ENCODE measurements at places on chromosomes 1 and 21.

GRCh38 chr1:219090607-219091006 is 83.1 kb upstream of the LYPLAL1 start:
- DNase-seq: no peak

DNA sequence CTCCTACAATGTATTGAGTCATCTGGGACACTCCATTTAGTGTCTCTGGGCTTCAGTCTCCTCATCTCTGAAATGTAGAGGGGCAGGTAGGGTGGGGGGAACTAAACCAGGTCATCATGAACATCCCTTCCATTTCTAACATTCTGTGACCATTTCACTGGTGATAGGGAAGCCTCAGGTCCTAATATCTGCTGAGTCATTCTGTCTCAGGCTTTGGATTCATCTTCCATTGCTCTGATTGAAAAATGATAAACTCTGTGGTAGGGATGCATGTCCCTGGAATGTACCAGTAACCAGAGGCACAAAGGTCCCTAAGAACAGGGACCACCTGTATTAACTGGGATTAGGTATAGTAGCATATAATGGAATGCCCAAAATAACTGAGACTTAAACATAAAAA is 36.2 kb upstream of the LRRC52 start:
- DNase-seq: no peak

DNA sequence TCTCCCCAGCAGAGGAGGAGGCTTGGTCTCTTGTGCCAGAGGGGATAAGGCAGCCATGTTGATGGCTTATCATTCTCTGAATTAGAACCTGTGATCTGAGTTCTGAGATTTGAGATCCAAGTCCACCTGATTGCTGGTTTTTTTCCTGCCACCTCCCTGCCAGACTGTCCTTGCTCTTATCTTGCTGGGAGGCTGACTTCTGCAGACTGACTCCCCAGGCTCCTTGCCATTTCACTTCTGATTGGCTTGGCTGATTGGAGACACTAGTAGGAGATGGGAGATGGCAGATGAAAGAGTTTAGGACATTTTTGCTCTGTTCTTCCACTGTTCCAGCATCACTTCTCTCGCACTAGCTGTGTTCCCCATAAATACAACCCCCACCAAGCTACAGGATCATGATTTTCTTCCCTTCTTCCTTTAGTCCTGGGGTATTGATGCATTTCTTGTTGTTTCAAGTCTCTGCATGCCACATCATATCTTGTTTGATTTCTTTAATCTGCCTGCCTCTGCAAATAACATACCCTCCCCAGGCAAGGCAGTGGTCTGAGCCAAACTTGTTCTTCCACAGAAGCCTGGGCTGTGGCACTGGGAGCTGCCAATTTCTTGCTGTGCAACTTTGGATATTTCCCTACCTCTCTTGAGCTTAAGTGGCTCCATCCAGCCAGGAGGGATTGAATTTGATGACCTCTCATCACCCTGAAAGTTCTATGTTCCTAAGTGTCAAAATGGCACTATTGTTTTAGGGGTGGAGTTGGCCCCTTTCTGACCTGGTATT is 963 bp upstream of the CYP4B1 start:
- DNase-seq: no peak

DNA sequence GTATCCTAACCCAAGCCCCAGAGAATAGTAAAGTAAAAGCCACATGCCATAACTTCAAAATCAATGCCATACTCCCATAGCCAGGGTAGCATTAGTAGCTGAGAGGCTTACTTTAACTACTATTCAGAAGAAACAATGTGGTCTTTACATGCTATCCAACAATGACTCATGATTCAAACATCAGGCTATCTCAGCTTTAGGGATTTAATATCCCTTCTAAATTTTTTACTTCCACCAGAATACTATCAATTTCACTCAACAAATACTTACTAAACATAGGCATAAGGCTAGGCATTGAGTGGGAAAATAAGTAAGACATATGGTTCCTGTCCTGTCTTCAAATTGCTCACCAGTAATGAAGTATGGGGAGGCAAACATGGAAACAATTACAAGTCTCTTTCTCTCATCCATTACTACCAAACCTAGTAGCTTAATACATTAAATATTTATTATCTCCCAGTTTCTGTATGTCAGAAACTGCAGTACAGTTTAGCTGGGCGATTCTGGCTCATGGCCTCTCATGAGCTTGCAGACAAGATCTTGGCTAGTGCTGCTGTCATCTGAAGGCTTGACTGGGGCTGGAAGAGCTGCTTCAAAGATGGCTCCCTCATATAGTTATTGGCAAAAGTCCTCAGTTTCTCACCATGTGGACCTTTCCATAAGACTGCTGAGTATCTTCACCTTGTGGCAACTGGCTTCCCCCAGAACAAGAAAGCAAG is 30.7 kb downstream of the EVI5 start:
- DNase-seq: no peak

DNA sequence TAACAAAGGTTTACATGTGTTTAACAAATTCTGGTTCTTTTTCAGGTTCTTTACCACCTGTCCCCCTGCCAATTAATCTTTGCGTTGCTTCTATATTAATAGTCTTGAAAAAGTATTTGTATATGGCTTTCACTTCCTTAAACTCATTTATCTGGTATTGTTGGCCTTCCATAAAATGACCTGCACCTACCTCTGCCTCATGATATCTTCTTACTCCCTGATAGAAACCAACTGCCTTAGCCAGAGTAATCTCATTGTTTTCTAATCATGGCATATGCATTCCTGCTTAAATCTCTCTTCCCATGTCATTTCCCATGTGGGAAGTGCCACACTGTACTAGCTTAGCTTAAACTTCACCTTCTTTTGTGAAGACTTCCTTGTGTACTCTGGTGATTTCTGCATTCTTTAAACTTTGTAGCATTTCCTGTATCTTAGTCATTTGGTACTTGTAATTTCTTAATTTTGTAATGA is 8.7 kb downstream of the SMG7 start:
- DNase-seq: no peak

- DNase-seq: no peak
These were observed 2.6 kb downstream of the COL16A1 start for GRCh38 chr1:31701091-31701736.

- DNase-seq: no peak
These were observed 5.6 kb downstream of the OSBPL9 start for GRCh38 chr1:51622455-51622913.

DNA sequence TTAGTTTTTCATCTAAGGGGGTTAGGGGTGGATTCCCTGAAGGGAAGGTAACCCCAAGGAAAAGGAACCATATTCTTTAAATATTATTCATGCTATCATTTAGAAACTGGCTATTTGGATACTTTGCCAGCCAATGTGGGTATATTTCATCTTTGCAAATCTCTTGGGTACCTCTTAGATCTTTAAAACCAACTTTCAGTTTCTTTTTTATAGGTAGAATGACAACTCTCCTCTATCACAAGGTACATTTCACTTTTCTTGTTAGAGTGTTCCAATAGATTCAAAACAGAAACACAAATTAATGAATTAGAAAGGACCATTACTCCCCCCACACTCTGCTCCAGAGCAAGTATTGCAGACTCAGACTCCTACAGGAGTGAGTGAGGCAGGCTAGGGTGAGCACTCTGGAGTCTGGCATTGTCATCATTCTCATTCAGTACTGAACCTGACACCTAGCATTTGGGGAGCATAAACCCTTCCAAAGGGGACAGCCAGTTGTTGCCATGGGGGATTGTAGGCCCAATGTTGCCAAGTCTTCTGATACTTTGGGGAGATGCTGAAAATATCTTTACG is 43.0 kb downstream of the MACO1 start:
- no peak for DNase-seq

DNA sequence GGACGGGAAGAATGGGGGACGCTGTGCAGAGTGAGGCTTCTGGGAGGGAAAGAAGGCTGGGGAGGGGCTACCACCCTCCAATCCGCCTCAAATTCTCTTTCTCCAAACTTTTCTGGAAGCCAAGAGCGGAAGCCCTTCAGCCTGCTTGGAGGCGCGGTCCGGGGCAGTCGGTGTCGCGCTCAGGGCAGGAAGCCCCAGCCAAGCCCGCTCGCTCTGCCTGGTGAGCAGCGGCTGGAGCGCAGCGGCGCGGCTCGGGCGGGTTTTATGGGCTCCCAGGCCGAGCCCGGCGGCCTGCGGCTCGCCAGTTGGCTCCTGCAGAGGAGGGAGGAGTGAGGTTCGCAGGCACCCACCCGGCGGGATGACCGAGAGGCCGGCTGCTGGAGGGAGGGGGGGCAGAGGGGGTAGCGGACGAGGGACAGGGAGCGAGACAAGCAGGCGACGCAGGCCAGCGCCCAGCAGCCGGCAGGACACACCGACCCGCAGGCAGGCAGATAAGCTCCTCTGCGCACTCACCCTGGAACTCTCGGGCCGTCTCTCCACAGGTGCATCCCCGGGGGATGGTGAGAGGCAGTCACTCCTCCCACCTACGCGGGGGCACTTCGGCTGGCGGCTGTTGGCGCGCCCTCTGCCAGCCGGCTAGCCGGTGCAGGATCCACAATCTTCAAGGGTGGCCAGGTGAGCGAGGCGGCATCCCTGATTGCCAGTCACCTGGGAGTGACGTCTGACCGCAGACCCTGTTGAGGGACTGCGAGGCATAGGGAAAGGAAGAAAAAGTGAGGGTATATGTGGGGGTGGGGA is at the start of gene AVPR1B:
Gene AVPR1B, minus strand, starts transcription at position 238 of the 798 bp plus-strand sequence. CDS start 498 bp downstream, outside the sequence.
- DNase-seq: no peak

GRCh38 chr1:236345728-236346127 is 48.4 kb upstream of the EDARADD start:
- no peak for DNase-seq

GRCh38 chr1:78165816-78166215 is 120.0 kb downstream of the GIPC2 start:
- DNase-seq: no peak

GRCh38 chr1:43978551-43979260 is at the start of gene B4GALT2:
TSS of gene B4GALT2 (plus strand) at chr1:43979210. CDS start at chr1:43981161, 1,951 bp downstream.
- DNase-seq: no peak

DNA sequence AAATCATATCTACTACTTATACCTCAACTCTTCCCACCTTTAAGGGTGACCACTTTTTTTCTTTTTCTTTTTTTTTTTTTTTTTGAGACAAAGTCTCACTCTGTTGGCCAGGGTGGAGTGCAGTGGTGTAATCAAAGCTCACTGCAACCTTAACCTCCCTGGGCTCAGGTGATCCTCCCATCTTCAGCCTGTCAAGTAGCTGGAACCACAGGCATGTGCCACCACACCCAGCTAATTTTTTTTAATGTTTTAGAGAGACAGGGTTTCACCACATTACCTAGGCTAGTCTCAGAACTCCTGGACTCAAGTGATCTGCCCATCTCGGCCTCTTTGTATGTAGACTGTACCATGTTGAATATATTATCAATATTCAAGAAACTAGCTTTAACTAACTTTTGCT is 39.4 kb downstream of the NRDC start:
- no peak for DNase-seq

DNA sequence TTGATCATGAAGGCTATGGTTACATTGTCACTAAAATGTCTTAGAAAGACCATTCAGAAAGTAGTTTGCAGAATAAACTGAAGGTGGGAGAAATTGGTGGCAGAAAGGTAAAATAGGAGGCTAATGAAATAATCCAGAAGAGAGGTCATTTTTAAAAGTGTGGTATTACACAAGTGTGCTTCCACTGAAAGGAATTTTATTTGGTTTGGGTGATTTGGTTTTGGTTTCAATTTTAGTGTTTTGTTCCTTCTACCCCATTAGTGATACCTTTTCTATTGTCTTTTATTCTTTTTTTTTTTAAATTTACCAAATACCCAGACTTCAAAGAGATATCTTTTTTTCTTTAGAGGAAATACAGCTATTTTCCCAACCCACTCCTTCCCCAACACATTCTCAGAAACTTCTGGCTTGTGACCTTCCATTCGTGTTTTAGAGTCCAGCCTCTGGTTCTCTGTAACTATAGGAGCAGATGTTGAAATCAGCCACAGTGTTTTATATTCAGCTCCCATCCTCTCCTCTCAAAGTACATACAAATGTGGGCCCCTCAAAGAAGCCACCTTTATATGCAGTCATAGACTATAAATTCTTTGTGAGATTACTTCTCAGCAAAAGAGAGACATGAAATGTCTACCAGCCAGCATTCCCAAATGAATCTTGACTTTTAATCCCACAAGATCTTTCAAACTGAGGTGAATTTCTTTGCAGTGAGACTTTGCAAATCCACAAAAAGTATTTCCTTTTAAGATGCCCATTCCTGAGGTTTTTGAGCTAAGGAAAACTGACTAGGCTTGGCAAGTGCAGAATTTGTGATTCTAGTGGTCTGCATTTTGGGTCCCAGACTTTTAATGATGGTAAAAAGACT is 42.0 kb upstream of the PALMD start:
- DNase-seq: no peak

DNA sequence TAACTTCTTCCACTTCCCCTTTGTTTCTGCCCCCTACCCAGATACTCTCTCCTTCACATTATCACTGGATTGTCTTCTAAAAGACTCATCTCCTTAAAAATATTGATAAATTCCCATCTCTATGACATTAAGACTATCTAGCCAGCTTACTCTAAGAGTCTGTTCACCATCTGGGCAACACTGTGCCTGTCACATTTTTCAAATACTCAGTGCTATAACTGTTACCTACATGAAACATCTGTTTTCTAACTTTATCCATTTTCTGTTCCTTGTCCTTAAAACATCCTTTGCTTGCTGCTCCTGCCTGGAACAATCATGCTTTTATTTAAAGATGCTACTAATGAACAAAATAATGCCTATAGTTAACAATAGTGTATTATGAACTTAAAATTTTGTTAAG is 81.4 kb downstream of the NCAM2 start:
- no peak for DNase-seq

DNA sequence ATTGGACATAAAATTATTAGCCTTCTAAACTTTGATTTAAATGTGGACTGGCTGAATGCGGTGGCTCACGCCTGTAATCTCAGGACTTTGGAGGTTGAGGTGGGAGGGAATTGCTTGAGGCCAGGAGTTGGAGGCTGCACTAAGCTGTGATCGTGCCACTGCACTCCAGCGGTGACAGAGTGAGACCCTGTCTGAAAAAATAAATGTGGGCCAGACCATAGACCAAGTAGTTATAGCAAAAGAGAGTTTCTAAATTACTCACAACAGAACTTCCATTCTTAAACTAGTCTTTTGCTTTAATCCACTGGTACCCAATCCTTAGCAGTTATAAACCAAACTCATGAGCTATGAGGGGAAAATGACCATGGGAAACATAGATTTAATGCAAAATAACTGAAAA is 35.2 kb downstream of the RAP1A start:
- no peak for DNase-seq

DNA sequence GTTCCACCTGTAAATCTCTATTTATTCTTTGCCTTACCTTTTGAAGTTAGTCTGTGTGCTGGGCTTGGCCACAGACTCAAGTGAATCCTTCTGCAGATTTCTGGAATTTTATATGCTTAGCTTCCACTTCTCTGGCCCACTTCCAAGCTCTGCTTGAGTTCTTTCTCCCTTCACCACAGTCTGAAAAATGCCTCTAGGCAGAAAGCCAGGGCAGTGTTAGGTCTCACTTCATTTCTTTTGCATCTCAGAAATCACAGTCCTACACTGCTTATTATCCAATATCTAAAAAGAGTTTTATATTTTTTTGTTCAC is 48.9 kb downstream of the INKA2 start:
- no peak for DNase-seq

DNA sequence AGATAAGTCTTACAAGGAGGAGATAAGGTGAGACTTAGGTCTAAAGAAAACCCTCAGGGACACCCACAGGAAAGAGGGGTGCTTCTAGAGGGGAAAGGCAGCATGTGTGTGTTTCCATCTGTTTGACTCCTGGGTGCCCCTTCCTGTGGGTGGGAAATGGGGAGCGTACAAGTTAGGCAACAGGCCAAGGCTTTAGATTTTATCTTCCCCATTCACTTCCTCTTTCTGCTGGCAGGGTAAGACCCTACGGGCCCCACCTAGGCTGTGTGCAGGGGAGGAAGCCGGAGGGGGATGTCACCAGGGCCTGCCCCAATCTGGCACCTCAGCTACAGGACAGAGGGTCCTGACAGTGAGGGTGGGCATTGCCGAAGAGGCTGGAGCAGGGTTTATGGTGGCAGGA is 2.5 kb upstream of the OLIG1 start:
- no peak for DNase-seq

Data from stimulated activated CD8-positive, alpha-beta memory T cell treated with anti-CD3 and anti-CD28 coated beads, Interleukin-4, amount 100 ng/mL, for 4 hours (primary cell).